ENCODE measurements at places on chromosomes 5 and 9.

- no peak for DNase-seq
Observed at GRCh38 chr9:129100383-129101169, 10.0 kb downstream of the CRAT start.

DNA sequence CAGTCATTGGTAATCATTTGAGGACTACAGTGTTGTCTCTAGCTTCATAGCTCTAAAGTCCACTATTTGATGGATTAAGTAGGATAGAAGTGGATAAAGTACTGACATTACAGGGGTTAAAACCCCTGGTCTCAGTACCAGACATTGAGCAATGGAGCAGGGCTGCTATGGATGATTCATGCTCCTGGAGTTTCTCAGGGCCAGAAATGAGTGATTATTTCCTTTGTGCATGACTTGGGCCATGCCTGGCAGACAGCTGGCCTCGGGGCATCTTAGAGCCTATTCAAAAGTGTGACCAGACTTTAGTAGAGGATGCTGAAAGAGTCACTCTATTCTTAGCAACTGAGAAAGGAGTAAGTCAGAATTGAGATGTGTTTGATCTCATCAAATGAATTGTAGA is 350.7 kb upstream of the TLE4 start:
- no peak for DNase-seq

DNA sequence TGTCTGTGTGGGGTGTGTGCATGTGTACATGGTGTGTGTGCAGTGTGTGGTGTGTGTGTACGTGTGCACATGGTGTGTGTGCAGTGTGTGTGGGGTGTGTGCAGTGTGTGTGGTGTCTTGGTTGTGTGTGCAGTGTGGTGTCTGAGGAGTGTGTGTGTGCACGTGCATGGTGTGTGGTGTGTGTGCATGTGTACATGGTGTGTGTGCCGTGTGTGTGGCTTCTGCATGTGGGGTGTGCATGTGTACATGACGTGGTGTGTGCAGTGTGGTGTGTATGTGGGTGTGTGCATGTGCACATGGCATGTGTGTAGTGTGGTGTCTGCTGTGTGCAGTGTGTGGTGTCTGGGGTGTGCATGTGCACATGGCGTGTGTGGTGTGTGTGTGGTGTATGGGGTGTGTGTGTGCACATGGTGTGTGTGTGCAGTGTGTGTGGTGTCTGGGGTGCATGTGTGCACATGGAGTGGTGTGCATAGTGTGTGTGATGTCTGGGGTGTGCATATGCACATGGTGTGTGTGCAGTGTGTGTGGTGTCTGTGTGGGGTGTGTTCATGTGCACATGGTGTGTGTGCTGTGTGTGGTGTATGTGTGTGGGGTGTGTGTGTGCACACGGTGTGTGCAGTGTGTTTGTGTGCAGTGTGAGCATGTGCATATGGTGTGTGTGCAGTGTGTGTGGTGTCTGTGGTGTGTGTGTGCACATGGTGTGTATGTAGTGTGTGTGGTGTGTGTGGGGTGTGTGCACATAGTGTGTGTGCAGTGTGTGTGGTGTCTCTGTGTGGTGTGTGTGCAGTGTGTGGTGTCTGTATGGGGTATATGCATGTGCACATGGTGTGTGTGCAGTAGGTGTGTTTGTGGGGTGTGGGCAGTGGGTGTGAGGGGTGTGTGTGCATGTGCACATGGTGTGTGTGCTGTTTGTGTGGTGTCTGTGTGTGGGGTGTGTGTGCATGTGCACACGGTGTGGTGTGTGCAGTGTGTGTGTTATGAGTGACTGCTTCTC is 40.6 kb upstream of the ZNG1F start:
- peak; percentile 45 for DNase-seq

GRCh38 chr5:113201715-113202114 is 225.1 kb downstream of the DCP2 start:
- no peak for DNase-seq

- DNase-seq: no peak
Observed at GRCh38 chr9:27206041-27206440, 90.9 kb downstream of the EQTN start.

Measured in right forelimb (tissue), 1 donor.